ENCODE measurements at places on chromosomes 5 and 9.

DNA sequence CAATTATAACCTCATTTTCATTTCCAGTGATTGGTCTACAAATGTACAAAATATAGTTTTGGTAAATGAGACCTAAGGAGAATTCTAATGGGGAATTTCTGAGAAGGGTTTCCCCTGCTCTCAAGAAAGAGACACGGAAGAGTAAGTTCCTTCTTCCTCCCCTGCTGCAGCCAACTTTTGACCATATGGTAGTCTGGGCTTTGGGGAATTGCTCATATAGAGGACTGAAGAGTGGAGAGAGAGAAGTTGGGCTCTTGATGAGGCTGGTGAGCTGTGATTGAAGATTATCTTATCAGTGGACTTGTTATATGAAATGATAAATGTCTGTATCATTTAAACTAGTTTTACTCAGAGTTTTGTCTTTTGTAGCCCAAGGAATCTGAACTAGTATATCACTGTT lies 4.3 kb upstream of the LNPEP start:
- DNase-seq: no peak

DNA sequence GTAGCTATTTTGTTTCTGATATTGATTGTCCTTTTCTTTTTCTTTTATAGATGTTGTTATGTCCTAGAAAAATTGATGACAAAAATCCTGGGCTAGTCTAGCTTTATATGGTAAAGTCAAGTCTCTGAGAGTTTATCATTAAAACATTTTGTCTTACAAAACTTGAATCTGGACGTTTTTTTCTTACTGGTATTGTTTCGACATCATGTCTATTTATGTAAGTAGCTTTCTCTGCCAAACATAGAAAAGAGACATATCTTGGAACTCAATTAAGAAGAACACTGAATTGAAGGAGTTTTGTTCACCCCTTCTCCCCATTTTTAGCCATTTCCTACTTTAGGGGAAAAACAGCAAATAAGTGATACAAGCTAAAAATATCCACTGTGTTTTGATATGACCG lies 151.5 kb downstream of the ISOC1 start:
- DNase-seq: no peak

DNA sequence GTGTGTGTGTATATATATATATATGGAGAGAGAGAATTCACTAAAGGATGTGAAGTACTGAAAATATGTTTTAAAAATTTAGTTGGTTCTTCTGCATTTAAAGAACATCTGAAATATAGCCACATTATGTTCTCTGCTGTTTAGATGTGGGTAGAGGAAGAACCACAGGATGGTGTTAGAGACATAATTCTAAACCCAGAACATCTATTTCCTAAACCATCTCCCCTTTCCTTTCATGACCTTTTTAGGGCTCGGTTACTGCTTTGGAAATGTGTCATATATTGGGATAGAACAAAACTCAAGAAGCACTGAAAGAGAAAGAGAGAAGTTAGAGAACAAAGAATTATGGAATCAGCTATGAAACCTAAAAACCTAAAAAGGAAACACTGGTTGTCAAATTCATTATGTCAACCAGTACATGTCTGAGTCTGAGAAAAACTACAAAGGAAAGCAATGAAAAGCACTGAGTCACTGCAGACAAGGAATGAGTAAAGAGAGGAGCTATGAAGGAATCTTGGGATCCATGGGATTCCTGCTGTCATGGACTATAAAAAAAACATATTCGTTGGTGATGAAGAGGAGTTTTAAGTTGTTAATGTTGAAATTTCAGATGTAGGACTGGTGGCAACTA lies 28.4 kb downstream of the SLC12A2 start:
- no peak for DNase-seq

GRCh38 chr9:33840381-33840780 lies 23.4 kb downstream of the UBE2R2 start:
- DNase-seq: no peak

DNA sequence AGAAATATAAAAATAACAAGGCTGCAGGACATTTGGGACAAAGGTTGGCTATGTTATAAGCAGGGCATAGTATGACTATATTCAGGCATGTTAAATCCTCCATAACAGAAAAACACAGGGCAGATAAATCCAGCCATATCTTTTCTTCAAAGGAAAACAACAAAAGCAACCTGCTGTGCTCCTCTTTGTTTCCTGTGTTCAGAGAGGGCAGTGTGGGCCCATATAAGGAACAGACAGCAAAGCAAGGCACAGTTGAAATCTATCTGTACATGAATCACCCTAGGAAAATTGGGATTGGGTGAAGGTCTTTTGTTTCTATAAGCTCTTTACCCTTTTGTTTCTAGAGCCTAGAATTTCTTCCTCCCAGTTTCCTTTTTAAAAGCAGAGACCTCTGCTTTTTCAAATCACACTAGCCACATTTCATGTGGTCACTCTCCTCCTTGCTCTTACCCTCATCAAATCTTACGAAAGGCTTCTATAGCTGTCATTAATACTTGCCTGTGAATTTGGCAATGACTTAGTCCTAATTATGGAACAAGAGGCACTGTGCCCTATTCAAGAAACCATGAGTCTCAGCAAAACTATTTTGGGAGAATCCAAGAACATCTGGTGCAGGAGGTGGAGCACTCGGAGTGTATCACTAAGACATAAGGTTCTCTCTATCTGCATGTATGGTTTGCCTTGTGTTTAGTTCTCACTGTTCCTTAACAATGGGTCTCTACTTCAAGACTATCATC lies 1.8 kb downstream of the GZMA start:
- DNase-seq: no peak

GRCh38 chr5:177432143-177432838 lies 5.8 kb downstream of the GRK6 start:
- DNase-seq: no peak

DNA sequence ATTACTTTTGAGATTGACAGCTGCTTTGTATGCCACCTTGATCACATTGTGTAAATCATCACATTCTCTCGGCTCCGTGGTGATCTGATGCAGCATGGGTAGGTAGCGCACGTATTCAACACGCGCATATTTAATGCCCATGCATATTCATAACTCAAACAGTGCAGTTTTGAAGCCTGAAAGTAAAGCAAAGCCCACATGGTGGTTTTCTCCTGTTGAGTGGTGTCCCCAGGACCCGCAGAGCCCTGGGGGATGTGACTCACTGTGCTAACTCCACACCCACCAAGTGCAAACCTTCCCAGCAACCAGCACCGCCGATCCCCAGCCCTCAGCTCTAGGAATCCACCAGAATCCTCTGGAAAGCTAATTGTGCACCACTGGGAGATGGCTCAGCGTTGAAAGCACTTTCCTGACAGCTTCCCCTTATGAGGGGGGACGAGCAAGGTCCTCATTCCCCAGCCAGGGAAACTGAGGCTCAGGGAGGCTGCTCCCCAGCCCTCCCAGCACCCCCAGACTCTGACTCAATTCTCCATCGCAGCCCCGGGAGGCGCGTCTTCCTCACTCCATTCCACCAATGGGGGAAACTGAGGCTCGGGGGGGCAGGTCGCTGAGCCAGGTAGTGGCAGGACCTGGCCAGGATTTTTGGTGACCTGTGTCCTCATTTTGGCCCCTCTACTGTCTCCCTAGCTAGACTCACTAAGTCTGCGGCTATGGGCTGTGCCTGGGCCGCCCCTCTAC lies 46.4 kb downstream of the SARDH start:
- DNase-seq: no peak
